ENCODE measurements at places on chromosomes 4 and X.

DNA sequence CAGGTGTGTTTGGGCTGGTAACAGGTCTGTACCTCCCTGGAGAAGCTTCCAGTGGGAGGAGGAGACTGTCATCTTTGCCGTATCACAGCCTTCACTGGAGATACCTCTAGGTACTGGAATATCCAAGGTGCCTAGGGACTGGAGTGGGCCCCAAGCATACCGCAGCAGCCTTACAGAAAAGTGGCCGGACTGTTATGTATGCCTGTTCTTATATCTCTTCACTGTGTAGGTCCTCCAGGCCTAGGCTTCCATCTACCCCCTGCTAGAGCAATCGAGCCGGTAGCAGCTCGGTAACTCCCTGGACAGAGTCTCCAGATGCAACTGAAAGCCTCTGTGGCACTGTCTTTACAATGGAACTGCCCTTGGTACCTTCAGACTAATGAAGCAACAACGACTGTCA, 277.4 kb upstream of the GRIA3 start:
- DNase-seq, result no peak

GRCh38 chr4:53376900-53377299, 541 bp upstream of the FIP1L1 start:
- no peak for DNase-seq

DNA sequence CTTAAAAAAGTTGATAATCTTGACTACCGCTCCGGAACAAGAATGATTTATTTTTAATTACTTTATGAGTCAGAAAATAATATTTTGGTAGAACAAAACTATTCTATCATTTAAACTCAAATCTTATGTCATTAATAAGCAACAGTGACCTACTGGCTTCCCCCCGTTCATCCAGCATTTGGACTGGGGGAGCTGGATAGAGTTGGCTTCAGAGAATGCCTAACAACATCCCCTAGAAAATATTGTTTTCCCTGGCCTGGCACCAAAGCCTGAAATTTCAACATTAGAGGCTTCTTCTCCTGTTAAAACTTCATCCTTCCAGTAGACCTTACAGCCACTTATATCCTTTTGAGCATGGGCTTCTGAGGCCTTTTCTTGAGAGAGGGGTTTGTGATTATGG, 55.7 kb upstream of the PDLIM3 start:
- no peak for DNase-seq

DNA sequence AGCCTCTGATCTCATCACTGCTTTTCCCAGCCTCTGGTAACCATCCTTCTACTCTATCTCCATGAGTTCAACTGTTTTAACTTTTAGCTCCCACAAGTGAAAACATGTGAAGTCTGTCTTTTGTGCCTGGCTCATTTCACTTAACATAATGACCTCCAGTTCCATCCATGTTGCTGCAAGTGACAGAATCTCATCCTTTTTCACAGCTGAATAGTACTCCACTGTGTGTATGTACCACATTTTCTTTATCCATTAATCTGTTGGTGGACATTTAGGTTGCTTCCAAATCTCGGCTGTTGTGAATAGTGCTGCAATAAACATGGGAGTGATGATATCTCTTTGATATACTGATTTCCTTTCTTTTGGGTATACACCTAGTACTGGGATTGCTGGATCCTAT, 109.5 kb downstream of the FRYL start:
- DNase-seq, result no peak

DNA sequence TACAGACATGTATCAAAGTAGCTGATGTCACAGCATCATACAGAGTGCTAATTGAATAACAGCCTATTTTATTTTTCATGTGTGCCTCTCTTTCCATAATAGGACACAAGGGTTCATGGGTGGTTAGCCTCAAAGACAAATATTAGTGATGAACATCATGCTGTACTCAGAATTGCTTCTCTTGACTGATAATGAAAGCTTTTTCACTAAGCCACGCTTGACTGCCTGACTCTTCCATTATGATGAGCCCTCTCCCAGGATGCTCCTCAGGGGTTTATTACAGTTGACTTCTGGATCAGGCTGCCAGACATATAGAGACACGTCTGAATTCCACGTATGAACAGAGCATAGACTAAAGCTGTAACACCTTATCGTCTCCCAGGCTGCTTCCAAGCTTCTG, 2757.5 kb downstream of the PCDH7 start:
- DNase-seq, result no peak

DNA sequence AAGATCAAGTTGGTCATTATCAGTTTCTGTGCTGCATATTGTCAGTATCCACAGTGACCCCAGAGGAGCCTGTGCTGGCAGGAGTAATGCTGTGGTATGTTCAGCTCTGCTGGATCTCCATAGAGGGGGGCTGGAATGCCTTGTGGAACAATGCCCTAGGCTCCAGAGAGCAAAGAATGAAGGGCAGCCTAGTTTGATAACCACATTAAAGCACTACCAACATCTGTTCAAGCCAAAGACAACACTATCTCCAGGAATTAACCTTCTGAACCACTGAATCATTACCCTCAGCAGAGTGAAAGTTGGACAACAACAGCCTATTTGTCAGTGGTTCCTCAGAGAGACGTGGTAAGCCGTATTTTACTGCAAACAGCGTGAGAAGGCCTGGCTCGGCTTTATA, 192.3 kb upstream of the CXorf66 start:
- peak; percentile 60 for DNase-seq

GRCh38 chrX:18617407-18617750, 54.5 kb downstream of the RS1 start:
- DNase-seq, result no peak
